Fibroblast of skin of left biceps (primary cell): ENCODE measurements at places on chromosomes 2 and 18.

- peak; percentile 86 for DNase-seq
Observed at GRCh38 chr2:160306985-160307384, 106.9 kb upstream of the ITGB6 start.

- peak; percentile 84 for DNase-seq
Observed at GRCh38 chr2:160224060-160224459, 24.0 kb upstream of the ITGB6 start.

GRCh38 chr2:47339745-47340541 lies 63.0 kb upstream of the MSH2 start:
- no peak for DNase-seq

DNA sequence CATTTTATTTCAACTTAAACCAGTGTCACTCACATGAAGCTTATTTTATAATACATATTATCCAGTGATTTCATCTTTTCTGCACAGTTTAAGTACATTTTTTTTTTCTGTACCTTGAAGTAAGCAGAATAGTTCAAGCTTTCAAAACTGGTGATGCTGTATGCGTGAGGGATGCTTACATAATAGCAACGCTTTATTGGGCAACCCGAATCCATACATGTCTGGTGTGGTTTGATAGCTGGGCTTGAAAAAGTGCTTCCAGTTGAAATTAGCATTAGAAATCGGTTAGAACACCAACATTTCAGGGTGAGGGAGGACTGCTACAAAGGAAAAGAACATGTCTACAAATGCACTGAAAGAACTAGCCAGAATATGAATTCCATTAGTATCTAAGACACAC lies 117.4 kb downstream of the MBP start:
- no peak for DNase-seq

DNA sequence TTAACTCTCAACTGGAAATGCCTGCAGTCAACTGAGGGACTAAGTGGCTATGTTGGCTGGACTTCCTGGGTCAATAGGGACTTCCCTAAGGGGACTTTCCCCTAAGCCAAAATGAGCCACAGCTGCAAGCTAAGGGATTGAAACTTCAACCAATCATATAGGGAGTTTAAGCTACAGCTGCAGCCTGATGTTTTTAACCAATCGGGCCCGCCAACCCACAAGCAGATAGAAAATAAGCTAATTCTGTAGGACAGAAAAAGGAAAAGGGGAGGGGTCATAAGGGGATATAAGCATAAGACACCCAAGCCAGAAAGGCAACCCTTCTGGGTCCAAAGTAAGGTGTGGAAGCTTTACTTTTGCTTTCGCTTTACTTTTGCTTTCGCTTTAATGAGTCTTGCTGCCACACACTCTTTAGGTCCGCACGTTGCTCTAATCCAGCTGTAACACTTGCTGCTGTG lies 927.5 kb downstream of the ERBB4 start:
- DNase-seq: no peak

DNA sequence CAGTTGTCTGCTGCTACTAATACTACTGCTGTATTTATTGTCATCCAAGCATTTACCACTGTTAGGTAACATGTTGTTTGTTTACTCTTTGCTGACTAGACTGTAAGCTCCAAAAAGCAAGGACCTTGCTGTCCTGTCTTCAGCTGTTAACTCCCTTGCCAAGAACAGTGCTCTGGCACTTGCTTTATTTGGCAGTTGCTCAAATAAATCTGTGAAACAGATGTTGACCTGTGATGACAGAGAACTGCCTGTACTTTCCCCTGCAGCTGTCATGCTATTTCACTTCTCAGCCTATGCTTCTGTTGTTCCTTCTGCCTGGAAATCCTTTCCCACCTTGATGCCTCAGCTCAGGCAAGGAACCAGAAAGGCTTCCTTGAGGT lies 181.2 kb downstream of the ATAD2B start:
- DNase-seq: no peak

DNA sequence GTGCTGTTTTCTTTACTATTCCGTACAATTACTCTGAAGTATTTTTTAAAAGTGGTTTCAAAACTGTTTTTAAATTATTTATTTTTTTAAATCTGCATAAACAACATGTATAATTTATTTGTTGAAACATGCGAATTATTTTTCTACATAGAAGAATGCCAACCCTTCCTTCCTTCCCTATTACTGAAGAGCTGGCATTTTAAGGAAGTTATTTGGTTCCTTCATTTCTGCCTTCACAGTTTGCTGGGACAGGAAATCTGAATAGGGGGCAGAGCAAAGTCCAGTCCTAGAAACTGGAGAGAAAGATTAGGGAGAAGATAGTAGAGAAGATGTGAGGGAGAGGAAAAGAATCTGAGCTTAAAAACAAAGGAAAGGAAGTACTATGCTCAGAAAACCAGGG lies 146.7 kb upstream of the ACVR2A start:
- no peak for DNase-seq

DNA sequence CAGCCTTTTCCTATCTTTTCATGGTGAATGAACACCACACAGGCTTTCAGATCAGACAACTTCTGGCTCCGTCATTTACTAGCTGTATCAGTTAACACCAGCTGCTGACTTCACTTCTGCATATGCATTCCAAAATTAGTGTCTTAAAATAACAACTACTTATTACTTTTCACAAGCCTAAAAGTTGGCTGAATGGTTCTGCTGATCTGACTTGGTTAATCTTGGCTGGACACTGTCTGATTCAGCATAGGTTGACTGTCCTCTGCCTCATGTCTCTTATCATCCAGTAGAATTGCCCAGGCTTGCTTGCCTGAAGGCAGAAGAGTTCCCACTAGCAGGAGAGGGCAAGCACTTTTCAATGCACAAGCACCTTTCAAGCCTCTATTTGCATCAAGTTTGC lies 72.7 kb downstream of the MARCHF4 start:
- DNase-seq: no peak

DNA sequence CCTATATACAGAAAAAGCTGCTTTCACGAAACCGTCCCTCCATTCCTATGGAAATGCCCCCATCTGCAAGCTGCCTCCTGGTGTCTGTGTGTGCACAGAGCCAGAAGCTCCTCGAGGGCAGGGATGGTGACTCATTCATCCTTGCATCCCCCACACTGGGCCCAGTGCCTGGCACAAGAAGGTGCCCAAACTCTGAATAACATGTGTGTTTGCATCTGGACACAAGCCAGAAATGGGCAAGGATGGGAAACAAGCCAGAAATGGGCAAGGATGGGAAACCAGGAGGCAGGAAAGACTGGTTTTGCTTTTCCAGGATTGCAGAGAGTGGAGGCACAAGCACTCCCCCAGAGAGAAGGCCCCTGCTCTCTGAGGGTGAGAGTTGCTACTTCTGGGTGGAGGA lies 313.9 kb downstream of the CELF4 start:
- no peak for DNase-seq

DNA sequence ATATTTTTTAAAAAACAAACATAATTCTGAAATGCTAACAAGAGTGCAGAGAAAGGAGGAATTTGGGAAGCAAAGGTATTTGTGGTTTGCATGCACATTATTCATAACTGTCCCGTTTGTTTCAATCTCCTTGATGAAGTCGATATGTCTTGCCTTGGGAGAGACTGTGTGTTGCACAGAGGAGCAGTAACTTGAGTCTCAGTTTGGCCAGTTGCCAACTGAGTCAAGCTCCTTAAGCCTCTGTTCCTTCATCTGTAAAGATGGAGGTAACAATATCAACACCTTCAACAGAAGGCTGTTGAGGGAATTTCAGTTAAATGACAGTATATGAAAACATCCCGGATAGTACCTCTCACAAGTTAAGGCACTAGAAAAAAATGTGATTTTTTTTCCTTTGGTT lies 226.2 kb downstream of the ASXL3 start:
- DNase-seq: peak; percentile 37

GRCh38 chr2:6883448-6884122 lies 6.0 kb downstream of the RSAD2 start:
- DNase-seq: no peak

- no peak for DNase-seq
Observed at GRCh38 chr2:115161771-115162493, 719.5 kb downstream of the DPP10 start.

DNA sequence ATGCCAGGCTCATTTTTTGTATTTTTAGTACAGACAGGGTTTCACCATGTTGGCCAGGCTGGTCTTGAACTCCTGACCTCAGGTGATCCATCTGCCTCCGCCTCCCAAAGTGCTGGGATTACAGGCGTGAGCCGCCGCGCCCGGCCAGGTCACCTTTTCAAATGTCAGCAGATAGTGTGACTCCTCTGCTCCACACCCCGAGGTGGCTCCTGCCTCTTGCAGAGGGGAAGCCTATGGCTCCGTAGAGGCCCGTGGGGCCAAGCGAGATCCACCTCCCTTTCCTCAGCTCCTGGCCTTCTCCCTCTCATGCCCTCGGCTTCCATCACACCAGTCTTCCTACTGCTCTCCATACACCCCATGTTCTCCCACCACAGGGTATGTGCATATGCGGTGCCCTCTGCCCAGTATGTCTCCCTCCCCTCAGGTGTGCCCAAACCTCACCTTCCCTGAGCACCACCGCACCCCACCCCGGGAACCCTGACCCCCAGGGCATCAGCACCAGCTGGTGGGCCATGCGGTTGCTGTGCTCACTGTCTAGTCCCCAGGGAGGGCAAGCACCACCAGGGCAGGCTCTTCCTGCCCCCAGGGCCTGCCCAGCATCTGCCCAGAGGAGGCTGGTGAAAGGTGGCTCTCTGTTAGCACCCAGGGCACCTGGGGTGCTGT lies 10.7 kb downstream of the GPR17 start:
- no peak for DNase-seq

- DNase-seq: peak; percentile 44
Observed at GRCh38 chr2:160417745-160418397, 75.7 kb downstream of the RBMS1 start.

DNA sequence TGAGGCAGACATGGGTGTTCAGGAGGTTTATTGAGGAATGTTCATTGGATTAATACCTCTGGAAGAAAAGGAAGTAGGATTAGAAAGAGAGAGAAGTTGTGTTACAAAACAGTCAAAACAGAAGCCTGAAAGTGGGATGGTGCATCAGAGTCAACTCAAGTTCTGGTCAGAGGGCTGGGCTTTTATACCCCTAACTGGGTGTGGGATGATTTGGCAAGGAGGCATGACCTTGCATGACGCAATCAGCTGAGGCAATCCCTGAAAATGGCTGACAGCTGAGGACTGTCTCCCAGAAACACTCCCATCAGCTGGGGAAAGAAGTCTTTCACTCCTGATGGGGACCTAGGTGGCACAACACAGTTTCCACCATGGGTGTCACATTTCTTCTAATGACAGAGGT lies 818.2 kb downstream of the SATB2 start:
- DNase-seq: no peak

- no peak for DNase-seq
Observed at GRCh38 chr2:196241175-196241574, 69.8 kb upstream of the STK17B start.

DNA sequence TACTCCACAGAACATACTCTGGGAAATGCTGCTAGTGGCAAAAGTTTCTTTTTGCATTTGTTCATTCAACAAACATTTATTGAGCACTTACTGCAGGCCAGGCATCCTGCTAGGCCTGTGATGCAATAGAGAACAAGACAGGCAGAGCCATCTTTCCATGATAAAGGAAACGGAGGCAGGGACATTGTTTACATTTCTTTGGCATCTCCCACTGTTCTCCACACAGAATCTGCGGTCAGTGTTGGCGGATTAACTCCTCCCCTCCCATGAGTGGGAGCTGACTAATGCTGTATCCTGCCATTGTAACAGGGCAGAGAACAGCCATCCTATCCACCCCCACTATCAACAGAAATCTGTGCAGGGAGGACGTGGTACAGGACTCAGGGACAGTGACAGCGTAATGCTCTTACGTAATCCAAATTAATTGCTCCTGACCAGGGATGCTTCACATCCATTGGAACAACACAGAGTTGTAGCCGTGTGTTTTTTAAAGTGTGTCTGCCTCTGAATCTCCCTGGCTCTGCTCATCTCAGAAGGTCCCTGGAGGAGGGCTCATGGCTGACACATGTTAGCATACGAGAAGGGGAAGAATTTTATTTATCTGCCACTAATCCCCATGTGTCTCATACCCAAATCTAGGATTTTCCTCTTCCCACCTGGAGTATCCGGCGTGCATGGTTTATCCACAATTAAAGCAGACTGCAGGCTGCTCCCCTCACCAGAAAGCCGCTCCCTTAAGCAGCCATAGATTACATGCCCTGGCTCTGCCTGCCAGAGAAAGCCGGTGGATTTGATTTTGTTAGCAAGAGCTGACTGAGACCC lies 32.3 kb downstream of the STEAP3 start:
- peak; percentile 94 for DNase-seq

DNA sequence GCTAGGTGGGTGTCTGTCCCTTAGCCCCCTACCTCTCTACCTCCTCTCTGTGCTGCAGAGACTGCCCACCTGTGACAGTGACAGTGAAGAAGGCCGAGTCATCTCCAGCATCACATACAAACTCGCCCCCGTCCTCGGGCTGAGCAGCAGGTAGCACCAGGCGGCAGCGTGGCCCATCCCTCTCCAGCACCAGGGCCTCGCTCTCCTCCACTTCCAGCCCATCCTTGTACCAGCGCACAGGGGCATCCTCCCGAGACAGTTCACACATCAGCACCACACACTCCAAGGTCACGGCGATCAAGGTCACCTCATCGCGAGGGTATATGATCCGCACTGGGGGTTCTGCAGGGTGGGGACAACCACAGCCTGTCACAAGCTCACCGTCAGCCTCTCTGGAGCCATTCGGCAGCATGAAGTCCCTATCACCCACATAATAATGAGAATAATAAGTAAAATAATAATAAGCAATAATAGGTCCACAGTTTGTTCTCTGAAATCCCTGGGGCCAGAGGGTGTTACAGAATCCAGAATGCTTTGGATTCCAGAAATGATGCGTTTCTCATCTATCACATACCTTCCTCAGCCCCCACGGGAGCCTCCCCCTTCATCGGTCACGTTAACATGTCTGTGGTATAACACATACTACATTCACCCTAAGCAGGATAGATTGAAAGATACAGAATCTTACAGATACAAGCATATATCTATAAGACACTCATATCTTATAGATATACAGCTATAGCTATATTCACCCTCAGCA lies 12.0 kb downstream of the OBSL1 start:
- no peak for DNase-seq

DNA sequence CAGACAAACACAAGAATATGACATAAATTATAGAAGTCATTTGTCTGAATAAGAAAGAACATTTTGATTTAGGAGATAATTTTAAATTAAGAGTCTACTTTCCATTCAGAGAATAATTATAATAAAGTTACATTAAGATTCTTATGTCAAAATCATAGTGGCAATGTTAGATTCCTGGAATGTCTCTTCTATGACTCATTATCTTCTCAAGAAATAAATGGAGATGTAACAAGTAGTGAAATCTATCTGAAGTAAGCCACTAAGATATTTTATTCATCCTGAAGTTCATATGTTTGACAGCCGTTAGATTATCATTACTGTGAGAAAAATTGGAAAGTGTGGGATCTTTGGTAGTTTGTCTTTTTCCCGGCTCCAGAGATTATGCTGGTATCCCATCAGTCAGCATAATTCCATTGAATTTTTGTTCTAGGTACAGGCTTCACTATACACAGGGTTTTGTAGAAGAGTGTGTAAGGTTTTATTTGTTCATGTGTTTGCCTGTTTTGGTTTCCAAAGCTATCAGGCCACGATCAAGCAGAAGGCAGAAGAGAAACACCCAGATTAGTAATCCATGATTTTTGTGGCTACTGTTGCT lies 1246.6 kb upstream of the LRRTM1 start:
- peak; percentile 3 for DNase-seq
